ENCODE measurements at places on chromosomes 11 and 22.
A peak's percentile ranks its signal among the peaks of the same experiment; 100 is the strongest.

DNA sequence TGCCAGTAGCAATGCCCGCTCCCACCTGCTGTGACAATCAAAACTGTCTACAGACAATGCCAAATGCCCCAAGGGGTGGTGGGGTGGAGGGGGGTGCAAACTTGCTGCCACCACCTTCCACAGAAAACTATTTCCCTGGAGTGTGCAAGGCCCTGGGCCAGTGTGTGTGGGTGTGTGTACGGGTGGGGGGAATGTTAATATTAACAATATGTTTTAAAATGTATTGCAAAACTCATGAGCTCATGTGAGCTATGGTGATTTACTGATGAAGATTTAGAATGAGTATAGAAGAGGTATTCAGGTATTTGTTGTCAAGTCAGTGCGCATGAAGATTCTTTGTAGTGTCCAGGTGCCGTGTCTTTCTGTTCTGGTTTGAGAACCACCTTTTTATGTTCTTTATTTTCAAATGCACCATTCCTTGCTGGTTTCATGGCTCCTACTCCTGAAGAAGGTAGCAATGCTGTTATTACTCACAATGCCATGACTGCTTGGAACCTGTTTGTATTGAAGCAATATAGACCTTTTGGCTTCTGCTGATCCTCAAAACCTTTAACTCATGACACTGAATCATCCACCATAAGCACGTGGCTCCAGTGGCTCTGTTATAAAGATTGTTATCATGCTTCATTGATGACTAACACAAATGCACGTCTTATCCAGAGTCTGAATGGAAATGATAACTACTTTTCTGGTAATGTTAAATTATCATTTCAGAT, 29.9 kb upstream of the AQP11 start:
- DNase-seq, result peak; percentile 93

- no peak for DNase-seq
Measured at GRCh38 chr11:35160902-35161597, 22.1 kb downstream of the CD44 start.

GRCh38 chr22:25970374-25970911, 198.8 kb upstream of the SEZ6L start:
- DNase-seq, result no peak

DNA sequence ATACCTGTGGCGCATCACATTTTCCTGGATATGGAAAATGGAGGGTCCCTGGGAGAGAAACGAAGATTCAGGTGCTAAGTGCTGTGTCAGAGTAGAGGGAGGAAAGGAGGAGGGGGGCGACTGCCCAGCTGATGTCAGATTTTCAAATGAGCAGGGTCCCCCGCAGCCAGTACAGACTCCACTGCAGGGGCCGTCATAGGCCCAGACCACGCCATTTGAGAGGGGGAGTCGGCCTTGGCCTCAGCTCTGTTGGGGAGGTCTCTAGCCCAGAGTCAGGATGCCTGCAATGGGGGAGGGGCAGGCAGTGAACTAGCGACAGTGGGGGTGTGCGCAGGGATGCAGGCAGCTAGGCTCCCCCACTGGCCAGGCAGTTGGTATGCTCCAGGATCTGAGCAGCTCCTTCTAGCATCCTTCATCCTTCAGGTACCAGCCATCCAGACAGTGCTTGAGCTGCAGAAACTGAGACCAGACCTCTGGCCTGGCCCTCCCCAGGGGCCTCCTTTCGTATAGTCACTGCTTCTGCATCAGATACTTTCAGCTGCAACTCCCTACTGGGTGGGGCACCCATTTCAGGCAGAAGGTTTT, at the start of the genes BSCL2 and GNG3:
BSCL2 (minus strand) TSS at position 148 of the 585 bp plus-strand sequence. CDS start 229 bp downstream, outside the sequence.
GNG3 (plus strand) TSS at position 400 of the 585 bp plus-strand sequence. CDS start 620 bp downstream, outside the sequence.
- DNase-seq, result no peak

DNA sequence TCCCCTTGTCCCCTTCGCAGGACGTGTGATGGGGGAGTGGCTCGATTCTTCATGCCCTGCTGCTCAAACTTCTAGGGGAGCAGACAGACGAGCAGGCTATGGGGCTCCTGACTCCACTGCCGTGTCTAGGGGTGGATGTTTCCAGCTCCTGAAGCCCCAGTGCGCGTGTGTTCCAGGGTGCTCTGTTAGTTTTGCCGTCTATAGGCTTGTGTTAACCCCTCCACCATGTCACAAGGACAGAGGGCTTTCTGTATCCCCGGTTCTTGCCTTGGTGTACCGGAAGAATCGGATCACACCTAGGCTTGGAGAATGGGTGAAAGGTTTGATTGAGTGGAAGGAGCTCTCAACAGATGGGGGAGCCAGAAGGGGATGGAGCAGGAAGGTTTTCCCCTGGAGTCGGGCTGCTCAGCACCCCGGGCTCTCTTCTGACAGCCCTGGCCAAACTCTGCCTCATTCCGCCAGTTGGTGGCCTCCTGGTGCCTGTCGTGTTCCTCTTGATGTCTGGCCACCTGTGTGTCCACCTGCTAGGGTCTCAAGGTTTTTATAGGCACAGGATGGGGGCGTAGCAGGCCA, 810.7 kb downstream of the BRD1 start:
- DNase-seq, result no peak

- DNase-seq, result peak; percentile 16
Measured at GRCh38 chr11:109527496-109527895, 105.5 kb downstream of the C11orf87 start.

DNA sequence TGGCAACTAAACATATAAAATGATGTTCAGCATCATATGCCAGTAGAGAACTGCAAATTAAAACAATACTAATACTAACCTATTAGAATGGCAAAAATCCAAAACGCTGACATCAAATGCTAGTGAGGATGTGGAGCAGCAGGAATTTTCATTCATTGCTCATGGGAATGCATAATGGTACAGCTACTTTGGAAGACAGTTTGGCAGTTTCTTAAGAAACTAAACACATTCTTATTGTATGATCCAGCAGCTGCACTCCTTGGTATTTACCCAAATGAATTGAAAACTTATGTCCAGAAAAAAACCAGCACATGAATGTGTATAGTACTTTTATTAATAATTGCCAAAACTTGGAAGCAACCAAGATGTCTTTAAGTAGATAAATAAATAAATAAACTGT, 258.0 kb downstream of the TENM4 start:
- DNase-seq, result peak; percentile 97

DNA sequence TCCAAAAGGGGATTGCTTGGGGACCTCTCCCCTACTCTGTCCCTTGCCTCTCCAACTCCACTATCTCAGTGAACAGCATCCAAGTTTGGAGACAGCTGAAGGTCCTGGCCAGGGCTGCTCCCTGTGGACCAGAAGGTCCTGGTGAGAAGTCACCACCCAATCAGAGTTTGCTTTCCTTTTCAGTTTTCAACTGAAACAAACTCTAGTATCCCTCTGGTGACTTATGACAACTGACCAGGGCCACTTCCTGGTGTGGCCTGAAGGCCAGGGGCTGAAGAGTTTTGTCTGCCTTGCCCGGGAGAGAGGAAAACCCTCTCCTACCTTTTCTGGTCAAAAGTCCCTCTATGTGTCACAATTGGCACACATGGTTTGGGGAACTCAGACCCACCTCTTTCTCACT, 5.1 kb downstream of the JAML start:
- DNase-seq, result no peak

GRCh38 chr11:69718147-69718546, 14.3 kb upstream of the FGF19 start:
- peak; percentile 23 for DNase-seq

- DNase-seq, result no peak
Measured at GRCh38 chr22:31962387-31963125, 18.2 kb downstream of the YWHAH start.

- peak; percentile 17 for DNase-seq
Measured at GRCh38 chr11:65078151-65078550, 5.7 kb downstream of the CDCA5 start.

DNA sequence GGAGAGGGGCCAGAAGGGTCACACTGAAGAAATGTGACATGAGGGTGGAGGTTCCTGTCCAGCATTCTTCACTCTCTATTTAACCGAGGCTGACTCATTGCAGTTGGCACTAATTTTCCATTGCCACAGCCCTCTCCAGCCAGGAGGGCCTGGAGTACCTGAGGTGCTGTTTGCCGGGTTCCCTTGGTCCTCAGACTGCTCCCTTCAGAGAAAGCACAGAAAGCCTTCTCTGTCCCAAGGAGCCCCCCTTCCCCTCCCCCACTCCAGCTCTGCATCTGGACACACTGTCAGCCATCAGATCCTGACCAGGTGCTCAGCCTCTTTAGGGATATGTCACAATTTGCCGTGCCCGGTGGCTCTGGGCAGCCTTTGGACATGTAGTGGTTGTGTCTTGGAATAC, 3.2 kb upstream of the C11orf91 start:
- peak; percentile 35 for DNase-seq

DNA sequence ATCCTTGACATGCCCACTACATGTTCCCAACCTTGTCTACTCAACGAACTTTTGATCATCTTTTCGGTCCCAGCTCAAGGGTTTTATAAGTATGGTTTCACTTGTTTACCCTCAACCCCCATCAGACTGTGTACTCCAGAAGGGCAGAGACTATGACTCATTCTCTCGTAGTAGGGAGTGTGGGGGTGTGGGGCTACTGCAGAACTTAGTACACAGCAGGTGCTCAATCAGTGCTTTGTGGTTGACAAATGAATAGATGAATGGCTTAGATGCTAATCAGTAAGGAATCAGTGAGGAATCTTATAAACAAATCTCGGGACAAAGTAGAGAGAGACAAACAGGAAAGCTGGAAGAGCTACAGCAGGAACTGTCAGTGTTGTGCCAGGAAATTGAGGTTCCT, 151.7 kb upstream of the PLET1 start:
- DNase-seq, result no peak

DNA sequence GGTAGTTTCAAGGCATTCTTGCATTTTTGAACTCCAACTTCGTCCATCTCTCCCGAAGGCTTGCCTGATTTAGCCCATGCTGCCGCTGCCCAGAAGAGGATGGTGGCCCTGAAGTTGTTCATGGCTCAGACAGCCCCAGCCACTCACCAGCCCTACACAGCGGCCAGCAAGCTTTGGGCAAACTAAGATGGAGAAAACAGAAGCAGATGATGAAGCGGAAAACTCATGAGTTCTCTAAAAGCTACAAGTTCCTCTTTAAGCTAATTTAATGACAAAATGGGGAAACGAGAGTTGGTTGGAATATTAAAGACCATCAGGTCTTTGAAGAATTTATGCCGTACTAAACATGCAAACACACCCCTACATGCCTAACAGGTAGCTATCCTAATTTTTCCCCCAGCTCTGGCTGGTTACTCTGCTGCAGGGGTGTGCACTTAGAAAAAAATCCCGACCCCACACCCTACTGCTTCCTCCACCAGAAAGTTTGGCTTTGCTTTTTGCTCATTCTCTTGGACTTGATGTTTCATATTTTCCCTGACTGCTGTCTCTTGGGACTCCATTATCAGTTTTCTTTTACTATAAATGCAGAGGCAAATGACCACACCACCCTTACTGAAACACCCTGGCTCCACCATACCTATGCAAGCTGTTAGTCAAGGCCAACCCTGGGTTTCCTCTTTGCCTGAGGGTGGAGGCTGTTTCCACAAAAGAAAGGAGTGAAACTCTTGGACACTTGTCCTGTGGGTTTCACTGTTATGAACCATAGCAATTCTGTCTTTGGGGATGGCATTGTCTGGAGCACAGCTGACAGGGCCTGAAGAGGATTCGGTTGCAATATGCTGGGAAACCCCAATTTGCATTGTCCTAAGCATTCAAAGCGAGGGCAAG, at the start of gene MPEG1:
MPEG1 (minus strand) TSS at position 184 of the 888 bp plus-strand sequence; CDS start at position 122, 62 bp downstream.
- DNase-seq, result no peak

DNA sequence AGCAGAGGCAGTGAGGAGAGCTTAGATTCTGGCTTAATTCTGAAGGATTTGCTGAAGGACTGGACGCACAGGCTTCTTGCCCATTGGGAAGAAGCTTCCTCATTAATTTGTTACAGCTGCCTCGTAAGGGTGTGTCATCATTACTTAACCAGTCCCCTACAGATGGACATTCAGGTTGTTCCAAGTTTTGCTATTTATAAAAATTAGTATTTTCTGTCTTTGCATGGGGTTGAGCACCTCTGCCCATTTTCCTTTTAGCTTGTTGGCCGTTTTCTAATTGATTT, 38.1 kb downstream of the CAPN1 start:
- DNase-seq, result no peak

- no peak for DNase-seq
Measured at GRCh38 chr11:10604798-10605197, 36.3 kb upstream of the LYVE1 start.

- peak; percentile 28 for DNase-seq
Measured at GRCh38 chr11:6657346-6657745, 1.7 kb upstream of the DCHS1 start.

GRCh38 chr11:76835928-76836612, 24.6 kb upstream of the ACER3 start:
- peak; percentile 68 for DNase-seq

- no peak for DNase-seq
Measured at GRCh38 chr22:48953830-48954229, 873.8 kb downstream of the BRD1 start.

DNA sequence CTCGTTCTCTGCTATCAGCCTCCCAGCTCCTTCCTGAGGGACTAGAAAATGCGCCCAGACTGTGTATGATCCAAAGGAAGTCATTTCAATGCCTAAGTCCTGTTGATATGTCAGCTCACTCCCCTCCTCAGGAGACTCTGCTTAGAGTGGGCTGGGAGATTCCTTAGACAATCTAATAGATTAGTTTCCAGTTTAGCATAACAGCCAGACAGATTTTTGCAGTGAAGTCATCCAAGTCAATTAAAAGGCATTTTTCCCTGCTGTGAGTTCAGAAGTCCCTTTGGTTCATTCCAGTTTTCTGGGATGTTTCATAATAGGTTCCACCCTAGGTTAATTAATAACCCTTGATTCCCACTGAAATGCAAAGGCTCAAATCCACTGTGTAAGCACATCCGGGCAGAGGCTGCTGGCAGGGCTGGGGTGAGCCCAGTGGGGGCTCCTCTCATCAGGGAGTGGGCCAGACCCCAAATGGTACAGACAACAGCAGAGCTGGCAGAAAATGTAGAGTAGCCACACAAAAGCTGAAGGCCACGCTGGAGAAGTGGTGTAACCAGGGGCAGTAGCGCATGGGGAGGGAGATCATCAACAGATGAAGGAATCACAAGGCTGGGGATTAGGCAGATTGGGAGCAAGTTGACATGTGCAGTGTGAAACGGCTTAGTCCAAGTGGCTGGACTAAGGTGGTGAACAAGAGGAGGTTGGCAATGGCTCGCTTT, 90.6 kb downstream of the SYN3 start:
- no peak for DNase-seq

Measured in IMR-90 (cell line).